SK-N-MC (cell line): ENCODE measurements at places on chromosomes 7 and 10.
A peak's percentile ranks its signal among the peaks of the same experiment; 100 is the strongest.

GRCh38 chr10:103681617-103682399 is 173.6 kb downstream of the SH3PXD2A start:
- DNase-seq = no peak

- no peak for DNase-seq
Observed at GRCh38 chr10:101573885-101574753, 13.9 kb downstream of the POLL start.

GRCh38 chr10:100114976-100115770 is 33.5 kb upstream of the CPN1 start:
- no peak for DNase-seq

- no peak for DNase-seq
Observed at GRCh38 chr7:17680026-17680425, 260.3 kb downstream of the SNX13 start.

GRCh38 chr10:49678827-49679479 is 498 bp upstream of the C10orf53 start:
- no peak for DNase-seq

DNA sequence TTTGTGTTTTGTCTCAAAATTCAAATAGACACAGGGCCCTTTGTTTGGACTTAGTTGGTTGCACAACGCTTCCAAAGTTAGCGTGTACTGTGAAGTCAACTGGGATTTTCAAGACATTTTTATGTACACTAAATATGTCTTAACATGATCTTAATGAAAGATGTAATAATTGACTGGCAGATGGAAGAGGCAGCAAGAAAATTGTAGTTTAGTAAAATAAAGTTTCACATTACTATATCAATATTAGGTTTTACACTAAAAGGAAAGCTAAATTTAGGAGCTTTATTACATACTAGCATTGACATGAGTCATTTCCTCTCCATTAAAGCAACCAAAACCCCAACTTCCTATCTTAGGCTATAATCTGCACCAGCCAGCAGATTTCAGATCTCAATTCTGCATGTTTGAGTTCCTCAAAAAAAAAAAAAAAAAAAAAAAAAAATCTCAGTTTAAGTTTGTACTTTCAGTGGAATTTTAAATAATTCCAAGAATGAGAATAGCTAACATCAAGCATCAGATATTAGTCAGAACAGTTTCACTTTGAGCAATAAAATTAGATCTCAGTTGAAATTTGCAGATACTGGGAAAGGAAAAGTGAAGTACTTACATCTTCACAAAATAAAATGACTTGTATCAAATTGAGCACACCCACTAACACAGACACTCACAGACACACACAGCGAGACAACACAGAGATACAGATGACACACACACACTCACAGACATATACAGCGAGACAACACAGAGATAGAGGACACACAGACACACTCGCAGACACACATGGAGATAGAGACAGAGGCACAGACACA is 346.6 kb upstream of the KLF6 start:
- peak; percentile 71 for DNase-seq
